ENCODE measurements at places on chromosomes 2 and 18.

- no peak for DNase-seq
These were observed 34.8 kb upstream of the MGAT5 start for GRCh38 chr2:134218930-134219658.

- no peak for DNase-seq
These were observed 165.3 kb upstream of the TFPI start for GRCh38 chr2:187719510-187719909.

- DNase-seq = peak; percentile 72
These were observed 98.1 kb downstream of the LRRC30 start for GRCh38 chr18:7329016-7329415.

- peak; percentile 27 for DNase-seq
These were observed 1.1 kb downstream of the SH3RF3 start for GRCh38 chr2:109129921-109130722.

DNA sequence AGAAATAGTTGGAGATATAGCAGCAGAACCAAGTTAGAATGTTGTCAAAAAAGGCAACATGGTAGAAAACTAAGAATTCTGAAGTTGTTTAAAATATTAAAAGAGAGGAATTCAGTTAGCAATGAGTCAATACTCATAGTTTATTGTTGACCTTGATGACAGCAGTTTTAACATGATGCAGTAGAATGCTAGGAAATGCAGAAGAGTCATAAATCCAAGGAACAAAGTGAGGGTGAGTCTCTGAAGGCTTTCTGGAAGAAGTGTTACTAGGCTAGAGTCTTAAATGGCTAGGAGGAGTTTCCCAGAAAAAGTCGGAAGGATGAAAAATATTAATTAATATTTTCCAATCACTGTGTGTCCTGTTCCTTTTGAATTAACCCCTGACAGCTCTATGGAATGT lies 807.3 kb downstream of the TSN start:
- no peak for DNase-seq

DNA sequence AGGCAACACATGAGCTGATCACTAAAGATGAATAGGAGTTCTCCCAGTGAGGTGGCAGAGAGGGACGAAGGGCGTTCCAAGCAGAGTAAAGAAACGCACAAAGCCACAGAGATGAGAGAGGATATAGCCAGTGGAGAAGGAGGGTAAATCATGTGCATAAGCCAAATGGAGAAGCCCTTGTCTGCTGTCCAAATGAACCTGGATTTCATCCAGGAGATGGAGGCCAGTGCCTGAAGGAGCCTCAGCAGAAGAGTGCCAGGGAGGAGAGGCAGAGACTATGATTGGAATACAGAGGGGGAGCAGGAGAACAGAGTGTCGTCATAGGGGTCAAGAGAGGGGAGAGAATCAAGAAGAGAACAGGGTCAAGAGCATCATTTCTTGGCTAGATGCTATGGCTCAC lies 48.9 kb upstream of the STPG4 start:
- DNase-seq = no peak

- DNase-seq = peak; percentile 76
These were observed 4.4 kb upstream of the KLHL29 start for GRCh38 chr2:23380562-23381065.

GRCh38 chr2:195652911-195653310 lies 4.1 kb upstream of the SLC39A10 start:
- no peak for DNase-seq

GRCh38 chr18:4960578-4960977 lies 236.5 kb downstream of the AKAIN1 start:
- DNase-seq = no peak

DNA sequence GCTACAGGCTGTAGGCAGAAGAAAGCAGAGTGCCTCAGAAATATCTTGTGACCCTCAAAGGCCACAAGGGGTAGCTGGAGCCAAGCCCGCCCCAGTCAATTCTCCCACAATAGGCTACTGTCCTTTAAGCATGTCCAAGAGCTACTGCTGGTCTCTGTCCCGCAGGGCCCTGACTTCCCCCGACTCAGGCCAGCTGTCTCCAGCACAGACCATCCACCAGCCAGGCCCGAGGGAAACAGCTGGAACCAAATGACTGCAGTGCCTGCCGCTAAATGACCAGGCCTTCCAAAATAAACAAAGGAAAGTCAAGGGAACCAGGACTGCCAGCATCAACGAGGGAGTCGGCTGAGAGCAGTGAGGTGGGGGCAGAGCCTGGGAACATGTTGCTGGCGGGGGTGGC lies 36.7 kb downstream of the MCFD2 start:
- DNase-seq = peak; percentile 46
